Right kidney (tissue), 9 donors: ENCODE measurements at places on chromosomes 3 and 15.

GRCh38 chr3:13194285-13195209 is 121.3 kb upstream of the IQSEC1 start:
- DNase-seq: no peak

GRCh38 chr3:8864402-8865350 is 95.3 kb upstream of the OXTR start:
- DNase-seq: peak; percentile 19

DNA sequence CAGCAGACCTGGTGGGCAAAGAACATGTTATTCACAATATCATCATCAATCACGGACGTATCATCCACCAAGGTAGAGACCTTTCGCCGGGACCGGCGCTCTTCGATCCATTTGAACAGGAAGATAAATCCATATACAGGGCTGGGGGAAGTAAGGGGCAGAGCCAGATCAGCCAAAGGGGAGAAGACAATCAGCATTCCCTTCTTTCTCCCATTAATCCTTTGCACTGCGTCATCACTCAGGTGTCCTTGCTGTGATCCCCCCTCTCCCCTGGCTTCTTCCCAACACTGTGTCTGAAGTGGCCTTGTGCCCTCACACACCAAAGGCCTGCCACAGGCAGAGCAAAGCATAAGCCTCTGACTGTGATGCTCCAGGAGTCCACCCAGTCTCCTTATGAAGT is 36.4 kb downstream of the SEMA3G start:
- DNase-seq: no peak

DNA sequence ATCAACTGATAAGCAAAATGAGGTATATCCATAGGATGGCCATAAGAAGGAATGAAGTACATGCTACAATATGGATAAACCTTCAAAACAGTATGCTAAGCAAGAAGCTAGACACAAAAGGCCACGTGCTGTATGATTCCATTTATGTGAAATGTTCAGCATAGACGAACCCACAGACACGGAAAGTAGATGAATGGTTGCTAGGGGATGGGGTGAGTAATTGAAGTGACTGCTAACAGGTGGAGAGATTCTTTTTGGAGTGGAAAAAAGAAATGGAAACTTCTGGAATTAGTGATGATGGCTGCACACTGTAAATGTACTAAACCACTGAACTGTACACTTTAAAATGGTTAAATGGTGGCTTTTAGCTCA is 630 bp upstream of the EFCAB12 start:
- no peak for DNase-seq

- peak; percentile 4 for DNase-seq
Measured at GRCh38 chr3:188126934-188127333, 27.0 kb upstream of the LPP start.

DNA sequence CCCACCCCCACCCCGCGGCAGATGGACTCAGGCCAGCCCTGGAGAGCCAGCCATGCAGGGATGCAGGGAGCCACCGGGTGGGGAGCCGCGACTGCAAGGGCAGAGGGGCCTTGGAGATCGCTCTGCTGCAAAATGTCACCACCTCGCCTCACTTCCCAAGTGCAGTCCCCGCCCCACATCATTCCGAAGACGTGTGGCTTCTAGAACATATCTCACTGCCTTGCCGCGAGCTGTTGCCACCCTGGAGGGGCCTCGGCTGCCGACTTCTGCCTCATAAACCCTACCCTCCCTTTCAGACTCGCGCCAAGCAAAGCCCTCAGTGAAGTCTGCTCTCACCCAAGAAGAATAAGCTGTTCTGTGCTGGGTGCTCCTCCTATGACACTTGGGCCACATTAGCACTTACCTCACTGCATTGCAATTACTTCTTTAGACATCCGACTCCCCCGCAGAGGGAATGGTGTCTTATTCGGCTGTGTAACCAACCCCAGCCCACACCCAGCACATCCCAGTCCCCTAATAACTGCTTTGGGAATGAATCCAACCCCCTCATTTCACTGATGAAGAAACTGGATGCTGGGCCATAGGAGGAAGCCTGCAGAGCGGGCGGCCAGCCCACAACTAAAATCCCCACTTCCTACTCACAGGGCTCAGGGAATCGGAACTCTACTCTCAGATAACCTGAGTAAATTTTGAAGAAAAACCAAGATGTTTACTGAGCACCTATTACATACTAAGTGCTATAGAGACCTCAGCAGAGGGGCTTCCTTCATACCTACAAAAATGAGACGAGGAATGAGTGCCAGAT is 8.6 kb downstream of the TLE3 start:
- no peak for DNase-seq

DNA sequence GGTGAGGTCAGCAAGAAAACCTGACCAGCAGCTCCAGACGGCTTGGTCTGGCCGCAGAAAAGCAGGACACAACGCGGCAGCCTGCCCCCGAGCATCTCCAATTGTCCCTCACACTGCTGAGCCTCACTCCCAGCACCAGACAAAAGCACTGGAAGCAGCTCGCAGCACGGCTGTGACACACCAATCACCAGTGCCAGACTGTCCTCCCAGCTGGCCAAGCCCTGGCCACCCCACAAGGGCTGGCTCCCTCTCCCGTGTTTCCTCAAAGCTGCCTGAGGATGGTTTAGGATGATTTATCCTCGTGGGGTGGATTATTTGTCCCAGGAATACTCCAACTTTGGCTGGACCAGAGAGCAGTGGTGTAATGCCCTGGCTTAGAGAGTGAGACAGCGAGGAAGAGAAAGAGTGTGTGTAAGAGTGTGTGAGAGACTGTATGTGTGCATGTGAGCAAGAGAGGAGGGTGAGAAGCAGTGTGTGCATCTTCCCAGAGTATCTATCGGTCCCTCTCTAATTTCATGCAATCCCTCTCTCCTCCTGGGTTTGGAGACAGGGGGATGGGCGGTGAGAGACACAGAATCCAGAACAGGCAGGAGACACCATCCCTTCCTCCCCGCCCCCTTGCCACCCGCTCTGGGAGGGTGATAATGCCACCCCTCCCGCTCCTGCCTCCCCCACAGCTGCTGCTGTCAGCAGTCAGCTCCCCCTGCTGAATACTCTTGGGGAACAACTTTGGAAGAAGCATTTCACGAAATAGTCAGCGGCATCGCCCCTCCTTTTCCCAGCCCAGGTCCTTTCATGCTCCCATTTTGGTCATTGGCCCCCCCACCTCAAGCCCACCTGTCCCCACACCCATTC is 34.2 kb downstream of the SEMA5B start:
- DNase-seq: no peak

- no peak for DNase-seq
Measured at GRCh38 chr15:64697911-64698369, 77.4 kb downstream of the RBPMS2 start.

GRCh38 chr3:143478115-143478693 is 358.6 kb downstream of the CHST2 start:
- no peak for DNase-seq

DNA sequence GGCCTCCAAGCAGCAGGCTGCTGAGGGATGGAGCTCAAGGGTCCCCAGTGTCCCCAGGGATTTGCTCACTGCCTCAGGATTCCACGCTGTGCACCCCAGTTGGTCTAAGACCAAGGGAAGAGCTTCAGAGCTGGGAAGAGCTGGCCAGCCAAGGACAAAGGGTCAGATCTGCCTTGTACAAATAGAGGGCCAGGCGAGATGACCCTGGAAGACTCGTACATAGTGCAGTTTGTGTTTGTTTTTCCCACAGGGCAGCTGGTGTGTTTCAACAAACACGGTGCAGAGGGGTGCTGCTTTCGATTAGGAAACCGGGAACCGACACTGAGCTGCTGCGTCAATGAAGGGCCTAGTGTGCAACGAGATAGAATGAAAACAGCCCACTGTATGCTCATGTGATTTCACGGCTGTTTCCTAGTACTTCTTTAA is 56.1 kb upstream of the TRPM1 start:
- no peak for DNase-seq

GRCh38 chr15:93076217-93076616 is 12.8 kb downstream of the RGMA start:
- no peak for DNase-seq
